ENCODE measurements at places on chromosomes 2 and 18.

DNA sequence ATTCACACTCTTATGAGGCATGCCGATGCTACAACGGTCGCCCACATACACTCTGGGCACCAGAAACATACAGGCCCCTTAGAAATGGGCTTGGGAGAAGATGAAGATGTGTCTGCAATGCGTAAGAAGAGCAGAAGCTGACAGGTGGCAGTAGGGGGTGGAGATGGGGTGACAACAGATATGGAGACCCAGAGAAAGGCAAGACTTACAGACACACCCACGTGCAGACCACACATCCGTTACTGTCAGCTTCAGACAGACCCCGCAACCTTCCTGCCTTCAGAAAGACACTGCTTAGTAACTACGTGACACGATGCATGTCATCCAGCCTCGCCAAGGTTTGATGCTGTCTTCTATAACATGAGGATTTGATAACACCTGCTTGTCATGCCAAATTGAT is 89.5 kb downstream of the ZFP36L2 start:
- DNase-seq, result no peak

- no peak for DNase-seq
Observed at GRCh38 chr2:20080839-20081415, 29.5 kb upstream of the LAPTM4A start.

- DNase-seq, result no peak
Observed at GRCh38 chr18:54766634-54767033, 61.6 kb upstream of the RAB27B start.

- no peak for DNase-seq
Observed at GRCh38 chr2:53949457-53949856, 21.3 kb downstream of the PSME4 start.

DNA sequence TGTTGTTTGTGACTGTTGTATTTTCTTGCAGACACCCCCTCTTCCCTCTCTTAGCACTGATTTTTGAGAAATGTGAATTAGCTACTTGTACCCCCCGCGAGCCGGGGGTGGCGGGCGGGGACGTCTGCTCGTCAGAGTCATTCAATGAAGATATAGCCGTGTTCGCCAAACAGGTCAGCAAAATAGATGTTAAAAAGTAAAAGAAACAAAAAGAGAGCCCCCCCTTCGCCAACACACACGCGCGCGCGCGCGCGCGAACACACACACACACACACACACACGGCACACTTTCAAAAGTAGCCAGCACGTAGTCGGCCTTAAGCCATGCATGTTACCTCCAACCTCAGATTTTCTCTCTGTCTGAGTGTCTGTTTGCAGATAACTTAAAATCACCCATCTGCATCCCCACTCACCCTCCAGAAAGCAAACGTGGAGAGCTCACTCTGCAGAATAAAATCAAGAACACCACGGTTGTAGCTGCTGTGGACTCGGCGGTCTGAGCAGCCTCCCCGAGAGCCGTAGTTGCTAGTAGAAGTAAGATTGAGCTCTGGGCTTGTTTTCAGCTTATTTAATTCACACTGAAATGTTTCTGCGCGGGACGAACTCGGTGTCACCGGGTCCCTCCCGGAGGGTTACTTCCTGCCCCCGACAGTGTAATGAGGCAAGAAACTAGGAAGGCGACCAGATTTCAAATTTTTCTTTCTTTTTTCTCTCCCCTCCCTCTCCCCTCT is 5.1 kb downstream of the MEIS1 start:
- no peak for DNase-seq

GRCh38 chr18:9910661-9911060 is 3.2 kb upstream of the VAPA start:
- DNase-seq, result no peak

- DNase-seq, result no peak
Observed at GRCh38 chr2:41431756-41432155, 616.1 kb upstream of the PKDCC start.

GRCh38 chr2:10309286-10309685 is 6.6 kb downstream of the HPCAL1 start:
- DNase-seq, result no peak

DNA sequence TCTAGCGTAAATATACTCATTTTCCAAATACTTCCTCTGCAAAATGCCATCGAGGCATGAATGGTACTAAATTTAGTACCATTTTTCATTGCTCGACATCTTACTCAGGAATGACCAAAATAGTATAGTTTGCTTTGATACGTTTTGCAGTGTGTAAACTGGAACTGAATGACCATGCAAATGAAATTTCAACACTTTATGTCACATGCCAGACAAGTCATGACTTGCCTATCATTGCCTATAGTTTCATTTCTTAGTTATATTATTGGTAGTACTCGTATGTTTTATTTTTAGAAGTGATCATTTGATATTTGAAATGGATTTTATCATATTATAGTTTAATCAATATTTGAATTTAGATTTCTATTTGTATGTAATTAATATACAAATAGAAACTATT is 9.1 kb downstream of the MSTN start:
- DNase-seq, result no peak

GRCh38 chr18:59697236-59697932 is at the start of gene CCBE1:
Gene CCBE1 (minus strand): TSS chr18:59697423.
- DNase-seq, result peak; percentile 54

DNA sequence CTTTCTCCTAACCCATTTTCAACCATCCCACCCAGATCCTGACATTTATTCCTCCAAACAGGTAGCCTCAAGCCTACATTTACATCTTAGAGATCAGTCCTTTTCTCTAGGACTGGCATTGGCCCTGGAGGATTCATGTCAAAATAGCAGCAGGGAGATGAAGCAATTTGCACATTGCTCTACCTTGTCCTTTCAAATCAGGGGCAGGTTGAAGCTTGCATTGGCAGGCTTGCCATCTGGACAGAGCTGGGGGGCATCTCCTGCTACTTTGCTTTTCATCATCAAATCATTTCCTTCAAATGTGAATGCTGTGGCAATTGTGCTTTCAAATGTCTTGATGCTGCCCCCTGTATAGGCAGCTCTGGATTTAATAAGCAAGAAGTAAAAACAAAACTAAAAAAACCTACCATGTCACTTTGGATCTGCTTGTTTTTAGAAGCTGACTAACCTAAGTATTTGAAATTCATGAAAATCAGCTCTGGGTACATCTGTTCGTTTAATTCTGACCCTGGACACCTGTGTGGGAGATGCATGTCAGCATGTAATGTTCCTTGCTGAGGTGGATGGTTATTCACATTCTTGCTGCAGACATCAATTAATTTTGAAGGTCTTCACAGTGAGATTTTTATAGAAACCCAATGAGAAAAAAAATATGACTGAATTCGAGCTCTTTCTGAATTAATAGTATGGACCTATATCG is 47.9 kb downstream of the KIF5C start:
- DNase-seq, result no peak

- DNase-seq, result no peak
Observed at GRCh38 chr2:18752022-18752493, 162.7 kb upstream of the NT5C1B start.

- DNase-seq, result no peak
Observed at GRCh38 chr2:35220461-35220860, 1135.1 kb upstream of the CRIM1 start.

DNA sequence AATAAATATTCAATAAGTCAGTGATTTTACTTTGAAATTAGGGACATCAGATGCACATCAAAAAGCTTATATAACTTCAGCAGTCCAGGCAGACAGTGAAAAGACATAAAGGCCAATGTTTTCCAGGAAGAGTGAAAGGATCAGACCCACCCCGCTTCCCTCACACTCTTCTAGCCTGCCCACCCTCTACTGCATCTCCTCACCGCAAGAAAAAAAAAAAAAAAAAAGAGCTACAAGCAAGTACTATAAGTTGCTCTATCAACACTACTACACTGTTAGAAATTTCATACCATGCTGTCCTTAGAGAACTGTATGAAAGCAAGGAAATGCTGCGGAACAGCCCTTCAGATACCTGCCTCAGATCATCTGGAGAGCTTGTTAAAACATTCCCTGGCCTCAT is 240.8 kb downstream of the ZEB2 start:
- no peak for DNase-seq

GRCh38 chr2:57696016-57696415 is 350.6 kb upstream of the VRK2 start:
- DNase-seq, result no peak

GRCh38 chr2:28166956-28167355 is 225.7 kb upstream of the FOSL2 start:
- DNase-seq, result no peak

DNA sequence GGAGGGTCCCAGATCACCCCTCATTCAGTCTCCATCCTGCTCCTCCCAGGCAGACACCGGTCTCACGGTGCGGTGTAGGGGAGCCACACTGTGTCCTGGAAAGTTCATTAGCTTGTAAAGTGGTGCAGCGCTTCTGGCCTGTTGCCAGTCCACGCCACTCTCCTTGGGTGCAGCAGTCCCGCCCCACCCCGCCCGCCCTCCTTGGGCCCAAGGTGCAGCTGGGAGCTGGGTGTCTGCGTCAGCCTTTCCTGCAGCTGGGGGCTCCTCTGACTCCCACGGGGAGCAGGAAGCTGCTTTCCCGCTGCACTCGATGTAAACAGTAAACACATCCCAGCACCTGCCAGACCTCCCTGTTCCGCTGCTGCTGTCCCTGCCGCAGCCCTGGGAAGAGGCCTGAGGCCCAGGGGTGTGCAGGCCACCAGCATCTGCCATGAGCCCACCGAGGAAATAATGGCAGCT is 53.8 kb upstream of the ASB18 start:
- DNase-seq, result peak; percentile 57

GRCh38 chr2:112059671-112060070 is 4.6 kb downstream of the TMEM87B start:
- no peak for DNase-seq

GRCh38 chr2:230668939-230669303 is 43.7 kb upstream of the CAB39 start:
- no peak for DNase-seq

DNA sequence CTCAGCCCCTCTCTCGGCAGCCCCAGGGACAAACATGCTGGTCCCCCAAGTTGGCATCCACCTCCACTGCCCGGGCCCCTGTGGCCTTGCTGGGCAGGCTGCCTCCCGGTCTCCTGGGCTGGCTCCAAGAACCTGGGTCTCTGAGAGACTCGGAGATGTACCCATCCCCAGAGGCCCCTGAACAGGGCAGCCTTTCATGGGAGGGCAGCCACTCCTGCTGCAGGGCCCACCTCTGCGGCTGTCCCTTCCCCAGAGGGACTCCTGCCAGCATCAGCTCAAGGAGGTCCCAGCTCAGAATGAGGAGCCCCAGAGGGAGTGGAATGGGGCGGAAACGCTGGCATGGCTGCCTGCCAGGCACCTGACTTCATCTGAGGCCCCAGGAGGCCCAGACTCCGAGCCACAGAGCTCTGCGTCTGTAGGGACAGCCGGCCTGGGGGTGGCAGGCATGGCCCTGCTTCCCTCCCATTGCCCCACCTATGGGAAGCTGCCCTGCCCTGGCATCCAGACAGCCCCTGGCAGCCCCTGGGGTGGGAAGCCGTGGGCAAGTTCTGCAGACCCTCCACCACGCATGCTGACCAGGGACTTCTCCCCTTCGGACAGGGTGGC is 857 bp upstream of the CROCC2 start:
- peak; percentile 64 for DNase-seq

DNA sequence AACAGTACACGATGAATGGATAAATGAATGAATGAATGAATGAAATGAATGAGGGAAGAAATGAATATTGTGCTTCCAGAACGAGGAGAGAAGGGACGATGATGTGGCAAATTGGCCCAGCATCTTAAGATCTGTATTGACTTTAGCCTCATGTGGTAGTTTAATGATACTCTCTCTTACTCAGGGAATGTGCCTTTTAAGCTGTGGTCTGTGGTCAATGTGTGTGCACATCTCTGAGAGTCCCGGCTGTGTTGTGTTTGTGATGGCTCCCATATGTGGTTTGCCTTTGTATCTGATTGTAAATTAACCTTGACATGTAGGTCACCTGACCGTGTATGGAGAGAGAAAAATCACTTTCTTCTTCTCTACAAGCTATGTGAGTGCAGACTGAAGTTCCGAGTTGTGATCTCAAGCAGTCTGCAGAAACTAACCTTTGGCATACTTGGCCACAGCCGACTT is 91.2 kb downstream of the NEDD4L start:
- DNase-seq, result no peak

GRCh38 chr2:197080578-197081216 is 154.2 kb upstream of the PGAP1 start:
- no peak for DNase-seq

- DNase-seq, result no peak
Observed at GRCh38 chr18:62954366-62954765, 239.0 kb downstream of the PHLPP1 start.

DNA sequence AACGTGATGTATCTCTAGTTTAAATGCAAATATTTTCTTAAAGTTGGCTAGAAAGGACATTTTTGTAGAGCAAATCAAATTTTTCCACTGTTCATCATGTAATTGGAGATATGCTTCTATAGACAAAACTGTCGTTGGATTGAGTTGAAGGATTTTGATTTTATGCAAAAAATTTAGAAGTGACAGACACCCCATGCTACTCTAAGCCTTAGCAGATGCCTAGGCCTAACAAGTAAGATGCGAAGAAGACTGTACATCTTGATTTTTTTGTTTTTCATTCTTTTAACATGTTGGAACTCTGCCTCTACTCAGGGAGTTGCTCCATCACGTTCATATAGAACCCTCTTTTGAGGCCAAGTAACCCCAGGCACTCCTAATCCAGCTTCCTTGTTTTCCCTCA is 331.0 kb downstream of the PARD3B start:
- no peak for DNase-seq

DNA sequence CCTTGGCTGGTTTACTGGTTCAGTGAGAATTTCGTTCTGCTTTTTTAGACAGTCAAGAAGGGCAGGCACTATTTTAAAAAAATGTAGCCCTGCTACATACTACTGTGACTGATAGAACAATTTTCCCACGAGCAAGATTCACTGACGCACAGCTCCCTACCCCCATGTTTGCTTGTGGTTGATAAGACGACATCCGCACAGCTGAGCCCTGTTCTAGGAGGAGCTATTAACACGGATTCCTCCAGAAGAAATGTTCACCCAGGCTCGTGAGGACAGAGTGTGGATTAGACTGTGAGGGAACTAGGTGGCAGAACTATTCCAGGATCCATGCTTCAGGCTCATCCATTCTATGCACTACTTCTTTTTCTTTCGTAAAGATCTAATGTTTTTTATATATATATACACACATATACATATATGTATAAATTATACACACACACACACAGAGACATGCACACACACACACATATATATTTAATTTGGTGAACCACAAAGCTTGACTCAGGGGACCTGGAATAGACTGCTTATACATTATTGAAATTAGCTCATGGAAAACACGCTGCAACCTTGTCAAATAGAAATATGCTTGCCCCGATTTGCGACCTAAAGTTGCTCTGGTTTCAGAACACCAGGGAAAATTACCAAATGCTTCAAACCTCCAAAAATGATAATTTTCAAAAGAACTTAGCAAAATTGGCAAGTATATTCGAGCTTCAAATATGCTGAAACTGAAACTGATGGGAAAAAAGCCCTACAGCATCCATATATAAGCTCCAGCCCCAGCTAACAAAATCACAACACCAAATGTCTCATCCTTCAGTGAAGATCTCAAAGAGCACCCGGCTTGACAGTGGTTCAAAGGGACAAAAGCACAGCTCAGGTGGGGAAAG is 370.4 kb downstream of the SOCS6 start:
- DNase-seq, result no peak

DNA sequence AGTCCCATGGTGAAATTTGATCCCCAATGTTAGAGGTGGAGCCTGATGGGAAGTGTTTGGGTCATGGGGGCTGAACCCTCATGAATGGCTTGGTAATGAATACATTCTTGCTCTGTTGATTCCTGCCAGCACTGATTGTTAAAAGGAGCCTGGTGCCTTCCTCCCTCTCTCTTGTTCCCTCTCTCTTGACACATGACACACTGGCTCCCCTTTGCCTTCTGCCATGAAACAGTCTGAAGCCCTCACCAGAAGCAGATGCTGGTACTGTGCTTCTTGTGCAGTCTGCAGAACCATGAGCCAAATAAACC is 30.6 kb upstream of the EPC2 start:
- DNase-seq, result no peak

Measured in RPMI8226 (cell line).